ENCODE measurements at places on chromosomes 1 and 21.
A peak's percentile ranks its signal among the peaks of the same experiment; 100 is the strongest.

DNA sequence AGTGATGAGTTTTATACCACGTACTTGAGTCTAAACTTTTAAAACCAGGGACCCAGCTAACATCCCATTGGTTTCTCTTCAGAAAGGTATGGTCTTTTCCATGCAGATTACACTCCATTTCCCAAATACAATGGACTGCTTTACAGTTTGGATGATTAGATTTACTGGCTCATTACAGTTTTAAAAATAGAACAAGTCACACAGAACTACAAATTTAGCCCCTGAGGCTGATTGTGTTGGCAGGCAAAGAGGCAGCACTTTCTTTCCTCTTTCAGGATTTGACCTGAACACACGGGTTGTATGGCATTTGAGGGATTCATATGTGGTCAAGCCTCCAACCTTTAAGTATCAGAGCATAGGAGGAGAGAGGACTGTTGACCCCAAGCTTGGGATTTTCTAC, 21.8 kb upstream of the VTCN1 start:
- DNase-seq, result no peak

DNA sequence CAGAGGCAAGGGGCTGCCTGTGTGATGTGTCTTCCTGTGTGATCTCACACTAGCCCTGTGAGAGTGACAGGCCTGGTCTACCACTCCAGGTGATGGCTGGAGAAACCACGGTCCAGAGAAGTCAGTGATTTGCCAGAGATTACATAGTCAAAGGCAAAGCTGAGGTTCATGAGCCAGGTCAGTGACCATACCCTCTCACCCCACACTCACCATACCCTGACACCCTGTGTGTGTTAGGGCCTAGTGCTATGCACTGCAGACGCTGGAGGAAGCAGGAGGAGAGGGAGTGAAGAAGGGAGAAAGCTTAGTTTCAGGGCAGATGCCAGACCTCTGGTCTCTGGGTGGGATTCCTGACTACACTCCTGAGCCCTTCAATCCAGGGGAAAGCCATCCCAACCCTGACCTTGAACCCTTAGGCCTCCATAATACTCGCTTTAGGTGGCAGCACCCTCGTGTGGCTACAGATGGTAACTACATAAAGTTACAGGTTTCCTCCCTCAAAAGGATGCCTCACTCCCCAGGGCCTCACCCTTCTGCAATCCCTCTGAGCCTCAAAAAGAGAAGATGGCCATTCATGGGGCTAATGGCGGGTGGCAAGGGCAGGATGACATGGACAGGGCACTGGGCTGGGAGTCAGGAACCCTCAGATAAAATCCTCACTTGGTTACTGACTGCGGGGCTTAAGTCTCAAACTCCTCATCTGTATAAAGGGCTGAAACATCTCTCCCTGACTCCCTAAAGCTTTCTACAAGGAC, 20.8 kb upstream of the SDC3 start:
- DNase-seq, result no peak

GRCh38 chr1:183543619-183544204, 46.5 kb downstream of the NCF2 start:
- no peak for DNase-seq

DNA sequence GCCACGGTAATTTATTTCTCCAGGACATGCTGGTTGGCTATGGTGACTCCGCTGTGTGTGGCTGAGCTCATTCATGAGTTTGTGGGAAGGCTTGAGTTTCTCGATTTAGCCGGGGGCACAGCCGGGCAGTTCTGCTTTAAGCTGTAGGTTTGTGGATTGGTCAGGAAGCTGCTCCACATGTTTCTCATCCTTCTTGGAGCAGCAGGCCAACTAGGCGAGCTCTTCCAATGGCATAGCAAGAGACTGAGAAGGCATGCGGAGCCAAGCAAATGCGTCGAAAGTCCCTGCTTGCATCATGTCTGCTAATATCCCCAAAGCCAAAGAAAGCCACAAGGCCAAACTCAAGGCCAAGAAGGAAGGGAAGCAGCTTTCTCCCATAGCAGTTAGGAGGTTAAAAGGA, 71.6 kb upstream of the GREM2 start:
- DNase-seq, result peak; percentile 63

GRCh38 chr1:3852711-3853485, 4.1 kb downstream of the CEP104 start:
- DNase-seq, result no peak

DNA sequence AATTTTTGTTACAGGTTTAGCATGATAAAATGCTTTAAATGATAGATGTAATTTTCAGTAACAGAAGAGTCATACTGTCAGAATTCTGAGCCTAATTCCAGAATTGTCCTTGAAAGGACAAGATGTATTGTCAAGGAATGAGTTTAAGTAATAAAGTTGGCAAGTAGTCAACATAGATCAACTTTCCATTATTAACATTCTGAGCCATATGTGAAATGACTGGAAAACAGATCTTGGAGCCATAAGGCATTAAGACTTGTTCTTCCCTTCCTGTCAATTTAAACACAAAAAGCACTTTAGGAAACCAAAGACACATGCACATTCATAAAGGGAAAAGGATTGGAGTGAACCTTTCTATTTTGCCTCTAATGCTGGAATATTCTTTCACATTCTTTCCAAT, 107.0 kb downstream of the ODF2L start:
- DNase-seq, result no peak

DNA sequence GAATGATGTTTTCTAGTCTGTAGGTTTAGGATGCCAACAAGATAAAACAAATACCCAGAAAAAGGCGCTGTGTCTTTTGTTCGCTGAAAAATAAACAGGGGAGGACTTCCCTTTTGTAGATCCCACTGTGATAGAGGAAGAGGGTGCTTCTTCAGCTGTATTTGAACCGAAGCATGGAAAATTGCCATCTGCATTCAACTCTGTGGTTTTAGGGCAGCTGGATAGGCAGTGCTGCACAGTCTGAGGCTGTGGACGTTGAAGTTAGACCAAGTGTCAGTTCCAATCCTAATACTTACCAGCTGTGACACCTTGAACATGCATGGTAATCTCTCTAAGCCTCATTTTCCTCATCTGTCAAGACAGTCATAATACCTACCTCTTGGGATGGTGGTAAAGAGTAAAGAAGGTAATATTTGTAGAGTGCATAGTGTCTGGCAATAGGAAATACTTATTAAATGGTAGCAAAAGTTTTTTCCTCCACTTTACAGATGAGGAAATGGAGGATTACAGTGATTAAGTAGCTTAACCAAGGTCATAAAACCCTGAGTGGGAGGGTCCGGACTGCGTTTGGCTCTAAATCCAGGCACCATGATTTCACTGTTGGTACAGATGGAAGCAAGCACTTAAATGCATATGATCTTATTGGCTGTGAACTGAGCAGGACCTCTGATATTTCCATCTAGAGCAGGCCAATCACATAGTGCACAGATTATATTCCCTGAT, 48.5 kb downstream of the UTP25 start:
- no peak for DNase-seq

GRCh38 chr1:218633238-218633988, 288.3 kb downstream of the TGFB2 start:
- DNase-seq, result no peak

DNA sequence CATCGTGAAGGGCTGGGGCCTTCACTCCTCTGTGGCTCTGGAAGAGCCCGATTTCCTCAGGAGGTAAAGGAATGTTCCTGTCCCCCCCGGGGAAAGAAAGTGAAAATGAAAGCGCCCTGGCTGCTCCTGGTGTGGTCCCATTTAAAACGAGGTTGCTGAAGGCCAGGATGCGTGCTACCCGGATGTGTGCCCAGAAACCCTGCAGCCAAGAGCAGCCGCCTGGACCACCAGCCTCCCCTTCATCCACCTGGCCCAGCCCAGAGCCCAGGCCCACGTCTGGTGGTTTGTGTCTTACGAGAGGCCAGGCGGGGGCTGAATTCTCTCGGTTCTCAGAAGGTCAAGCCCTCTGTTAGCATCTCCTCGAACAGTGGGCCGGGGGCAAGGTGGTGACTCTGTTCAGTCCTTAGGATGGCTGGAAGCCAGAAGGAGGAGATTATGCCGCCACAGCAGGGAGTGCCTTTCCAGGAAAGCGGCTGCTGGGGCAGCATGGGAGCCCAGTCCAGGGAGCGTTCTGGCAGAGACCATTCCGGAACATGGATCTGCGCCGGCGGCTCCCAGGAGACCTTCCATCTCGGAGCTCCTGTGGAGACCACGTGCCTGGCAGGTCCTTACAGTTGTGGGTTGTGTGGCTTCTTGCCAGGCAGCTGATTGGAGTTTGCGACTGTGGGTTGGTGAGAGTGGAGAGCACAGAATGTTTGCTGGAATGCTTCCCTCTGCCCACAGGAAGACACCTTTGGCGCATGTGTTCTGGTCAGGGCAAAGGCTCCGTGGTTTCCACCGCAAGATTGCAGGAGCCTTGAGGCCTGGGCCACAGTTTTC, 1.4 kb downstream of the GUK1 start:
- peak; percentile 74 for DNase-seq

GRCh38 chr1:52867087-52867863, 24.7 kb downstream of the ZYG11A start:
- no peak for DNase-seq

DNA sequence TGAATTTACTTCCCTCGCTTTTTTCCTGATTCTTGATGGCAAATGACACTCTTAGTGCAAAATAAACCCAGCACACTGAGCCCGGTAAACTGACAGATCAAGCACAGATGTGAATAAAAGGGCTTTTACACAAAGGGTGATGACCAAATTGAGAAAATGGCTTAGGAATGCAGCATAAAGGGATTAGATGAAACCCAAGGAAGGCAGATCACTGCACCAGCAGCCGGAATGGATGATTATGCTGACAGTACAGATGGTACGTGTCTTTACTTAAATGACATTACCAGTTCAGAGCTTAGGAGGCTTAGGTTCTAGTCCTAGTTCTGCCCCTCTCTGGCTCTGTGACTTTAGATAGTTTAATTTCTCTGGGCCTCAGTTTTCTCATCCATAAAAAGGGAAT, 12.0 kb downstream of the PKP1 start:
- DNase-seq, result no peak

DNA sequence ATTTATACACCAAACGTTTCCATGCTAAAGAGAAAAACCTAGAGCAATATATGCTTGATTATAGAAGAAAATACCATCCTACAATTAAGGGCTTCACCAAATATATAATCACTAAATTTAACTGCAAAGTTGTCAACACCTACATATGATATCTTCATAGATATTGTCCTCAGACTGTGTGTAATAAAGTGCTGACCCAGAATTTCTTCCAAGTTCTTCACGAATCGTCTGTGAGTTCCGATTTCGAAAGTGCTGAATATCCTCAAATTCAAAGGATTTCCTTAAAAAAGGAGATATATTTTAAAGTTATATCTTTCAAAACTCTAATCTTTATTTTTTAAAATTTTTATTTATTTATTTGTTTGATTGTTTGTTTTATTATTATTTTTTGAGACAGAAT, 41.9 kb upstream of the BCAS2 start:
- DNase-seq, result no peak

GRCh38 chr1:241457421-241457820, 62.1 kb downstream of the FH start:
- DNase-seq, result no peak

DNA sequence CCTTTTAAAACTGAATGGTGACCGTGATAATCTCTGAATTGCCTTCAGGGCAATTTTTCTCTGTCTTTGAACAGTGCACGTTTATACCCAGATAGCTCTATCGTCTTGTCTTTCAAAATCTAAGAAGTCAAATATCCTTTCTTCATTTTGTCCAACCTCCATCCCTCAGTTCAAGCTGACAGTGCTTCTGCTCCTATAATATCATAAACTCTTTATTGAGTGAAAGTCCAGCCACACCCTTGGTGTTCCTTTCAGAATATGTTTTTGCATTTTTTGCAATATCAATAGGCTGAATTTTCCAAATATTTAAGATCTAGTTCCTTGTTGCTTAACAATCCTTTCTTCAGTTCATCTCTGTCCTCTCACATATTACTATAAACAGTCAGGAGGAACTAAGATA, 35.1 kb upstream of the FRRS1 start:
- DNase-seq, result no peak
